ENCODE measurements at places on chromosomes 16 and 17. TPM values are rescaled to one million over a fixed set of nuclear protein-coding genes. Genes with fewer than 3 reads are reported as not detected.

DNA sequence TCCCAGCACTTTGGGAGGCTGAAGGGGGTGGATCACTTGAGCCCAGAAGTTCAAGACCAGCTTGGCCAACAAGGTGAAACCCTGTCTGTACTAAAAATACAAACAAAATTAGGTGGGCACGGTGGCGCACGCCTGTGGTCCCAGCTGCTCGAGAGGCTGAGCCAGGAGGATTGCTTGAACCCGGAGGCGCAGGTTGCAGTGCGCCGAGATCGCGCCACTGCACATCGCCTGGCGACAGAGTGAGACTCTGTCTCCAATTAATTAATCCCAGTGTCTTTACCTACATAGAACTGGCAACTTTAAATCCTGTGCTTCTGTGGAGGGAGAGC lies 1.5 kb upstream of the ELOB start:
- peaks cover 9% of the 10 kb centered on the region for H3K27me3 ChIP-seq
- peaks cover 52% of the 10 kb centered on the region for H3K4me1 ChIP-seq
- peaks cover 18% of the 10 kb centered on the region for H3K36me3 ChIP-seq
- peak overlapping the region; percentile 100 for H3K27ac ChIP-seq

PDE6G gene
- total RNA-seq = not detected

GRCh38 chr16:7257016-7257415 lies 75.6 kb upstream of the RBFOX1 start:
- no peaks in the 10 kb centered on the region for H3K36me3 ChIP-seq
- no peak overlapping the region for H3K27ac ChIP-seq
- no peak overlapping the region for H3K4me3 ChIP-seq
- H3K27me3 ChIP-seq = peaks cover 43% of the 10 kb centered on the region
- no peaks in the 10 kb centered on the region for H3K4me1 ChIP-seq

DNA sequence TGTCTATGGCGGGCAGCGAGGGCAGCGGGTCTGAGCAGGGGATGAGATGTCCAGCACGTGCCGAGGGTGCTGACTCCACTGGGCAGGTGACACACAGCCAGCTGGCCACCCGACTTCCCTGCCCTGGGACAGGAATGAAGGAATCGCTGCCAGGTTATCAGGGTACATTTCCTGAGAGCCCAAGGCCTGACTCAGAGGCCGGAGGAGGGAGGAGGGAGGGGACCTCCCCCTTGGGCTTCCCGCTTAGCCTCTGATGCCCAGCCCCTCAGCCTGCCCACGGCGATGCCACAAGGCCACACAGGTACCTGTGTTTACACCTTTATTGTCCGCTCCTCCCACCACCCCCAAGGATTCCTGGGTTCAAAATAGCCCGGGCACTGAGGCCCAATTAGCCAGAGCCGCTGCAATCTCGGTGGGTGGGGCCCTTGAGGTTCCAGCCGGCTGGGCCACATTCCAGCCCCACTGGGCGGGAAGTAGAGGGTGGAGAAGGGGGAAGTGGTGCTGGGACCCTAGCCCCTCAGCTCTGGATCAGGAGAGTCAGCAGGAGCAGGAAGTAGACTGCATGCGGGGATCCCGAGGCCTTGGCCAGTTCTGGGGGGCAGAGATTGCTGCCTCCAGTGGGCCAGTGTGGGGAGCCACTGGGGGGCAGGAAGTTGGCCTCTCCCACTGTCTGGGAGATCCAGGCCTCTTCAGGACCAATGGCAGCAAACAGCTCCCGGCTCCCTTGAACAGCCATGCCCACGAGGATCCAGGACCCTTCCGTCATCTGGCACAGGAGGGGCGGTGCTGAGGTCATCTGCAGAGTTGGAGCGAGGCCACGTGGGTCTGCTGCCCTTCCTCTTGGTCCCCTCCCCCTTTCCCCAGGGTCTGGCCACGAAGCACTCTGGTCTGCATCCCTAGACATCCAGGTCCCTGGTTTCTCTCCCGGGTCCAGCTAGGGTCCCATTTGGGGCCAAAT lies 3.4 kb upstream of the PRSS8 start:
- peak; percentile 48 for DNase-seq
- H3K27ac ChIP-seq = peak overlapping the region; percentile 49
- peaks cover 54% of the 10 kb centered on the region for H3K4me1 ChIP-seq
- H3K27me3 ChIP-seq = no peaks in the 10 kb centered on the region

- H3K27me3 ChIP-seq = no peaks in the 10 kb centered on the region
- peaks cover 22% of the 10 kb centered on the region for H3K4me1 ChIP-seq
- no peaks in the 10 kb centered on the region for H3K36me3 ChIP-seq
- H3K4me3 ChIP-seq = no peak overlapping the region
- no peak for DNase-seq
These were observed 53.6 kb upstream of the ATF7IP2 start for GRCh38 chr16:10332241-10332640.

- no peaks in the 10 kb centered on the region for H3K27me3 ChIP-seq
- peaks cover 60% of the 10 kb centered on the region for H3K36me3 ChIP-seq
These were observed 4.2 kb downstream of the DUSP3 start for GRCh38 chr17:43774304-43775250.

GRCh38 chr17:56392321-56392720 lies 201.2 kb upstream of the NOG start:
- no peak overlapping the region for H3K27ac ChIP-seq
- H3K4me3 ChIP-seq = no peak overlapping the region
- no peak for DNase-seq
- H3K4me1 ChIP-seq = no peaks in the 10 kb centered on the region
- no peaks in the 10 kb centered on the region for H3K36me3 ChIP-seq
- H3K27me3 ChIP-seq = no peaks in the 10 kb centered on the region

DNA sequence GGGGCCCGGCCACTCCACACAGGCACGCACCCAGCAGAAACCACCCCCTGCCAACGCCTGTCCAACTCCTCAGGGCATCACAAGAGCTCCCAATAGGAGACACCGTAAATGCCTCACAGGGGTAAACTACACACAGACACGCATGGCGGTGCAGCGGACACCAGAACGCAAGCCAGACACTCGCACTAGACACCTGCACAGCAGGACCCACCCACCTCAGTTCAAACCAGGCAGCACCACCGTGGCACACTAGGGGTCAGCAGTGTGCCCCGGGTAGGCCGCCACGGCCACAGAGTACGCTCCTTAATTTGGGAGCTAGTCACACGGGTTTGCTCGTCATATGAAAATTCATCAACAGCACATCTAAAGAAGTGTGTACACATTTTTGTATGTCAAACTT lies 3.4 kb downstream of the SLC38A10 start:
- H3K27me3 ChIP-seq = no peaks in the 10 kb centered on the region
- peaks cover 15% of the 10 kb centered on the region for H3K36me3 ChIP-seq
- no peak overlapping the region for H3K4me3 ChIP-seq
- peaks cover 72% of the 10 kb centered on the region for H3K4me1 ChIP-seq
- no peak overlapping the region for H3K27ac ChIP-seq

DNA sequence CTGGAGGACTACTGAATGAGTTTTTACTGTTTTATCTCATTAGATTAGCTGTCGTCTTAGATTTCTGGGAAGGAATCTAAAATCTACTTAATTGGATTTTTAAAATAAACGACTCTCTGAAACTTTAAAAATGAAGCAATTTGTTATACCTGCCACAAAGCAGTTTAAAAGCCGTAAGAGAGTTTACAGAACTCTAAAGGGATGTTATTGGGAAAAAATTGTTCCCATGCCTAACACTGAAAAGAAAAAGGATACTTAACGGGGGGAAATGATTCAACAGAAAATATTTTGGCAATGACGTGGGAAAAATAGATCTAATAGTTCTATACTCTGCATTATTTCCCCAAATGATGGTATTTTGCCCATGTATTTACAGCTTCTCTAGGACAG lies 27.0 kb downstream of the ARHGAP17 start:
- no peaks in the 10 kb centered on the region for H3K27me3 ChIP-seq
- peak overlapping the region; percentile 88 for H3K27ac ChIP-seq
- H3K4me1 ChIP-seq = peaks cover 100% of the 10 kb centered on the region
- H3K36me3 ChIP-seq = no peaks in the 10 kb centered on the region

DNA sequence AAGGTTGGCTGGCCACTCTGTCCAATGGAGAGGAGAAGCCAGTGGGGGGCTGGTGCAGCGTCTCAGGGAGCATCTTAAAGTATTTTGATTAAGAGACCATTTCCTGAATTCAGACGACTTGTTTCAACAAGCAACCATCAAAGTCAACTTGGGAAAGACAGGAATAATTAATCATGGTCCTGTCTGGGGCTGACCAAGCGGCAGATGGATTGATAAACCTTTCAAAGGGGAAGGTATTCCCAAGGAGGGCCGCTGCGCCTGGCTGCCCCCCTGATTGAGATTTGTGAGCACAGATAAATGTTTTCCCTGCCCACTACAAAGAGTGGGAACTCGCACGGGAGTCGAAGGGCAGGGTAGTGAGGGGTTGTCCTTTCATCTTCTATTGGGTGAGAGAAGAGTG lies 47.5 kb downstream of the HNF1B start:
- peaks cover 21% of the 10 kb centered on the region for H3K27me3 ChIP-seq
- no peaks in the 10 kb centered on the region for H3K36me3 ChIP-seq
- no peak for DNase-seq
- no peaks in the 10 kb centered on the region for H3K4me1 ChIP-seq

DNA sequence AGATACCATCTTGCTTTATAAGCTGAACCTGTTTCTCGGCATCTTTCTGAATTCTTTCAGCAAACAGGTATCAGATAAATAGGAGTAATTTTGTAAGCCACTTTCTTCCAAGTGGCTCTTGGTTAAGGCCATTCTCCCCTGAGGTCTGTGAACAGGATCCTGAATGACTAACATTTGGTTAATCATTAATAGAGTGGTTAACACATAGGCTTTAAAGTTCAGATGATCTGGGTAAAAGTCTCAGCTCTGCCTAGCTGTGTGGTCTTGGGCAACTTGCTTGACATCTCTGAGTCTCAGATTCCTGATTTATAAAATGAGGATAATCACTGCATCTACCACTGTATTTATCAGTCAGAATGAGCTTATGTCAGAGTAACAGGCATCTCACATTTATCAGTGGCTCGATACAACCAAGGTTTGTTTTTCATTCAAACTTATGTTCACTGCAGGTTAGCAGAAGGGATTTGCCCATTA lies 44.4 kb upstream of the ANKFN1 start:
- H3K36me3 ChIP-seq = no peaks in the 10 kb centered on the region
- no peak for DNase-seq
- peaks cover 14% of the 10 kb centered on the region for H3K27me3 ChIP-seq
- no peaks in the 10 kb centered on the region for H3K4me1 ChIP-seq
- H3K4me3 ChIP-seq = no peak overlapping the region
- no peak overlapping the region for H3K27ac ChIP-seq

DNA sequence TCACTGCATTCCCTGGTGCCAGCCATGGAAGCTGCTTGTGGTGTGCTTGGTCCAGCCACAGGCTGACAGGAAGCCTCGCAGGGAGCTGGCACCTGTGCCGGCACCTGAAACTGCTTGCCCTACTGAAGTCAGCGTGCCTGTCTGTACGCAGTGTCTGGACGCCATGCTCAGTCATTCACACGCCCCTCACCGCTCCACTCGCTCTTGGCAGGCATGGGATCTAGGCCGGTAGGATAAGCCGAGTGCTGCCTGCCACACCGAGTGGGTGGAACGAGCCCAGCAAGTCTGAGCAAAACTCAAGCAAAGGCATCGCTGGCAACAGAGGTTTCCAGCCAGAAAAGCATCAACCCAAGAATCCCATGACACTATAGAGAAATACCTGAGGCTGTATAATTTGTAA lies 350.6 kb downstream of the CDH11 start:
- H3K4me1 ChIP-seq = no peaks in the 10 kb centered on the region
- H3K27ac ChIP-seq = no peak overlapping the region
- H3K36me3 ChIP-seq = no peaks in the 10 kb centered on the region
- no peak overlapping the region for H3K4me3 ChIP-seq
- DNase-seq = no peak

GRCh38 chr16:77873066-77873465 lies 84.7 kb downstream of the VAT1L start:
- no peaks in the 10 kb centered on the region for H3K36me3 ChIP-seq
- no peak overlapping the region for H3K27ac ChIP-seq
- no peak for DNase-seq
- peaks cover 20% of the 10 kb centered on the region for H3K4me1 ChIP-seq

EME1 gene
- 0.74 TPM for total RNA-seq

PRDM7 gene
- total RNA-seq = not detected

DNA sequence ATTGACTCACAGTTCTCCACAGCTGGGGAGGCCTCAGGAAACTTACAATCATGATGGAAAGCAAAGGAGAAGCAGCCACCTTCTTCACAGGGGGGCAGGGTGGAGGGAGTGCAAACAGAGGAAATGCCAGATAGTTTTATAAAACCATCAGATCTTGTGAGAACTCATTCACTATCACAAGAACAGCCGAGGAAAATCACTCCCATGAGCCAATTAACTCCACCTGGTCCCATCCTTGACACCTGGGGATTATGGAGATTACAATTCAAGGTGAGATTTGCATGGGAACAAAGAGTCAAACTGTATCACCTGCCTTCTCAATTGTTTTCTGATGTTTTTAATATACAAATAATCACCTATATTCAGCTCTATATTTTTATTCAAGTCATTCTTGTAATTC lies 1527.3 kb upstream of the GOT2 start:
- no peaks in the 10 kb centered on the region for H3K4me1 ChIP-seq
- H3K27ac ChIP-seq = no peak overlapping the region
- H3K4me3 ChIP-seq = no peak overlapping the region

DNA sequence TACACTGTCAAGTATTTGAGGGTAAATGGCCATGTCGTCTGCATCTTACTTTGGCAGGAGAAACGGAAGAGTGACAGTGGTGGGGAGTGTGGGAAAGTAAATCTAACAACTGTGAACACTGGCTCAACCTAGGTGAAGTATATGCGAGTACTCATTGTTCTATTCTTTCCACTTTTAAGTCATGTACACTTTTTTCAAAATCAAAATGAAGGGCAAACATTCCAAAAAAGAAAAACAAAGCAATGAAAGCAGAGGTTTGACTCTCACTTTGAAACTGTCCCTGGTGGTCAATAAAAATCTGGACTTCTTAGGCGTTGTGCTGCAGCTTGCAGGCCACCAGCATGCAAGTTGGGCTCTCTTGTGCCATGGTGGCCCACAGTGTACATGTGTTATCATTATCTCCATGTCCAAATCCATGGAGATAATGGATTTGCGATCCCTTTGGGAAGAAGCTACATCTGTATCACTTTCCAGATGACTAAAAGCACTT lies 32.7 kb downstream of the STAT5B start:
- H3K4me3 ChIP-seq = no peak overlapping the region
- H3K4me1 ChIP-seq = peaks cover 27% of the 10 kb centered on the region
- DNase-seq = no peak
- no peaks in the 10 kb centered on the region for H3K36me3 ChIP-seq
- no peak overlapping the region for H3K27ac ChIP-seq
- H3K27me3 ChIP-seq = no peaks in the 10 kb centered on the region

CCL7 gene
- total RNA-seq = not detected

AOC2 gene
- total RNA-seq = 0.44 TPM

DNA sequence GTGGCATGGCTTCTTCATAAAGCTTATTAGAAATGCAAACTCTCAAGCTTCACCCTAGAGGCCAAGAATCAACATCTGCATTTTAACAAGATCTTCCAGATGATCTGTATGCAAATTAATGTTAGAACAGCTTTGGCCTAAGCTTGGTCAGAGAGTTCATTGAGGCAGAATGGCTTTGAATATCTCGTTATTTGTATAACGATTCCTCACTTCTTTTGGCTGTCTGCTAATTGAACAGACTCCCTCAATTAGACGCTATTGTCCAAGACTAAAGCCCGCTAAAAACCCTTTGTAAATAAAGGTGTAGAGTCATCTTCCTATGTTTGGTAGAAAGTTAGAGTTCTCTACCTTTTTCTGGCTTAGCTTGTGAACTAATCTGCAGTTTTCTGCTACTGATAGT lies 1453.7 kb downstream of the CDH8 start:
- H3K27ac ChIP-seq = no peak overlapping the region
- no peaks in the 10 kb centered on the region for H3K36me3 ChIP-seq
- no peaks in the 10 kb centered on the region for H3K27me3 ChIP-seq
- H3K4me3 ChIP-seq = no peak overlapping the region
- H3K4me1 ChIP-seq = no peaks in the 10 kb centered on the region
